ENCODE measurements at places on chromosomes 12 and 14.

- no peak for DNase-seq
These were observed 252.3 kb downstream of the NEDD1 start for GRCh38 chr12:97159377-97159776.

DNA sequence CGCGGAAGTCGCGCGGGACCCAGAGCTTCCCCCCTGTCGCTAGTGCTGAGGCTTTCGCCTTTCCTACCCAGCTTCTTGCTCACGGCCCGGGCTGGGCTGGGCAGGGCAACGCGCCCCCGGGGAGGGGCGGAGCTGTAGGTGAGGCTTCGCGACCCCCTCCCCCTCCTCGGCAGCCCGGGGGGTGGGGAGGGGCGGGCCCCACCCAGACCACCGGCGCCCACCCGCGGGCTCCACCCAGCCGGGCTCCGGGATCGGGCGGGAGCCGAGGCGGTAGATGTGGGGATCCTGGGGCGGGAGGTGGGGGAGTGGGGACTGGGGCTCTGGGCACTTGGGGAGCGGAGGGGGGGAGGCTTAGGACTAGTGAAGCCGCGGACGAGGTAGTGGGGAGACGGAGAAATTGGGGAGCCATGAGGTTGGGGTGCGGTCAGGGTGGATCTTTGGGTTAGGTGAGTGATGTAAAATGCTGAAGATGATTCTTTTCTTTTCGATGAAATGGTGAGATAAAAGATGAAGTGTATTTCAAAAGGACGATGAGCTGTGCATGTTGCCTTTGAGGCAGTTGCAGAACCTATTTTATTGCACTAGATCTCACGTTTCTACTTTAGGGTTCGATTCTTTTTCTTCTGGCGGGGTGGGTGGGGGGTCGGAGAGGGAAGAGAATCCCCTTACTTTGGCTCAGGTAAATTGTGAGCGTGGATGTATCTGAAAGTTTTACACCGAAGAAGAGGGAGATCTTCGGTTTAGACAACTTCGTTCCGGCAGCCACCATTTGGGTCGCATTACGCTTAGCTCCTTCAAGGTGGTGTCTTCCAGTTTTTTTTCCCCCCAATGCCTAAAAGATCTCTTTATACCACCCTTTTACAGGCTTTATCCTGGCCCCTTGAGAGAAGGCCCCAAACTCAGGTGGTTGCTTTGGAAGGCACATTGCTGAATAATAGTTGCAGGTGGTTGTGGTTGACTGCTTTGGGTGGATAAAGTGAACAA is 619 bp downstream of the ERC1 start:
- no peak for DNase-seq

GRCh38 chr14:77924141-77924948 is 124.4 kb downstream of the ADCK1 start:
- no peak for DNase-seq

- DNase-seq, result peak; percentile 84
These were observed at the start of gene NAA25 for GRCh38 chr12:112108202-112109079. TSS of gene NAA25 (minus strand) at chr12:112108783. CDS start at chr12:112108773, 10 bp downstream.

GRCh38 chr14:50937325-50937724 is 7.0 kb downstream of the PYGL start:
- DNase-seq, result no peak

- no peak for DNase-seq
These were observed 206.7 kb downstream of the AACS start for GRCh38 chr12:125271892-125272291.

- no peak for DNase-seq
These were observed 2.9 kb downstream of the FBXO34 start for GRCh38 chr14:55274146-55274545.

GRCh38 chr12:89621521-89621920 is 87.1 kb downstream of the ATP2B1 start:
- no peak for DNase-seq

- no peak for DNase-seq
These were observed 99.6 kb downstream of the ARF6 start for GRCh38 chr14:49992448-49992847.

DNA sequence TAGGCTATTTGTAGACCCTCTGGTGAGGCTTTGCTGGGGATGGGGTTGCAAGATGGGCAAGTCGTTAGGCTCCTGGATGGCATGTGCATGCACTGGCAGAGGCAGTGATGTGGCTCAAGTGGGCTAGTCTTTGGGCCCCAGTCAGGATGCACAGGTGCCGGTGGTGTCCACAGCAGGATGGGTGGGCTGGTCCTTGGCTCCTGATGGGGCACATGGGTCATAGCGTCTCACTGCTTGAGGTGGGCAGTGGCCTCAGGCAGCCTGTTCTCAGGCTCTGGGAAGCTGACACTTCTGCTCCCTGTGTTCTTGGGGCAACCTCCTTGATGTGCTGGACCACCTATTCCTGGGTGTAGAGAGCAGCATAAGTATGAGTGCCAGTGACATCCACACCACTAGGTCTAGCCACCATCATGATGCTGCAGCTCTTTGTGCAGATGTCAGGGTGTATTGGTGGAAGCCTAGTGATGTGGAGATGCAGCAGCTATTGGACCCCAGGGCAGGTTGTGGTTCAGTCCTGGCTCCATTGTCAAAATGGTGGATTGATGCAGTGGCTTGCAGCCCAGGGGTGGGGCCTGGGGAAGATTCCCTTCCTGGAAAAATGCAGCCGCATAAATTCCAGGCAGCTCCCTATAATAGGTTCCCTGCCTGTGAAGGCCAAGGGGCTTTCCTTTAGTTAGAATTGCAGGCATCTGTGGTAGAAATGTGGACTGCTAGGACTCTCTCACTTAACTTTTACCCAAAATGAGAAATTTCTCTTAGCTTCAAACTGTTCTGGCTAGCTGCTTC is 742.5 kb upstream of the MDGA2 start:
- DNase-seq, result no peak

GRCh38 chr12:51517800-51518199 is 73.2 kb upstream of the SCN8A start:
- no peak for DNase-seq

GRCh38 chr14:102154821-102155549 is 15.3 kb downstream of the WDR20 start:
- no peak for DNase-seq

- DNase-seq, result peak; percentile 83
These were observed 67.2 kb downstream of the KDM2B start for GRCh38 chr12:121513464-121514183.

DNA sequence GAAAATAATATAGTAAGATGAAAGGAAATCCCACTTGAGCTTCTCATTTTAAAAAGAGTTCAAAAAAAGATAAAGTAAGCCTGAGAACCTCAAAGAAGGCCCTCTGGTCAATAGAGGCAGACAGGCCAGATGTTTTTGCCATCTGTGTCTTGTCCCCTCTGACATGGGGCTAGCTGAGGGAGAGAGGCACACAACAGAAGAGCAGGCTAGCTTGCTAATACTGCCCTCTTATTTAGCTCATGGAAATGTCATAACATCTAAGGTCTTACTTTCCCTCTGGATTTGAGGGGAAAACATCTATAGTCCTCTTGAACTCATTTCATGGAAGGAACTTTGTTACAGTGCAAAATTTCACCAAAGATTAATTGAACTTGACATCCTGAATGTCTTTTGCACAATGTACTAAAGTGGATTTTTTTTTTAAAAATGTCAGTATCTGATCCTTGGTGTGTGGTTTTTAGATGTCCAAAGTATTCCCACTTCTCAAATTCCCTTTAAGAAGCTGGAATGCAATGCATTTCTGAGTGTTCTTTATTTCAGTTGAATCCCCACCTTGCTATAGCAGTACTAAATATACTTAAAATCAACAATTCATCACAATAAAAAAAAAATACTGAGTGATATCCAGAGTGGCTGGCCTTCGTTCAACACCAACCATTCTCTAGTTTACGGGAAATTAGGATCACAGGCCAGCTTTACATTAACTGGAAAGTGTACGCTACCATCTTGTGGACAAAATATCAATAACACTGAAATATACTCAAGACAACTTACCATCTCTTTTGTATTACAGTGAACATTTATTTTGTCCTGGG is 176.7 kb downstream of the PAH start:
- no peak for DNase-seq

DNA sequence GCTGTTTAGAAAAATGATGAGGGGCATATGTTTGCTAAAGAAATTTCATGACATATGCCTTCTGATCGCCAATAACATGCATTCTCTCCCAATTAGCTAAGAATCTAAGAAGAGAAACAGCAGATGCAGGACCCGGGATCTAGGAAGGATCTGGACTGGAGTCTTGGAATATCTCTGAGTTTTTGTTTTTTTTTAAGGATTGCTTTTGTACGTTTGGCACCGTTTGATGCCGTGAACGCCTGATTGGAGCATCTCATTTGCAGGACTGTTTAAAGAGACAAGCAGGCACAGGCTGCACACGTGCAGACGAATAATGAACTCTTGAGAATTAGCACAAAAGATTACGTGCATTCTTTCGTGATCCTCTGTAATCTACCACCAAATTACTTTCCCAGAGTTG is 13.6 kb downstream of the EML1 start:
- no peak for DNase-seq

DNA sequence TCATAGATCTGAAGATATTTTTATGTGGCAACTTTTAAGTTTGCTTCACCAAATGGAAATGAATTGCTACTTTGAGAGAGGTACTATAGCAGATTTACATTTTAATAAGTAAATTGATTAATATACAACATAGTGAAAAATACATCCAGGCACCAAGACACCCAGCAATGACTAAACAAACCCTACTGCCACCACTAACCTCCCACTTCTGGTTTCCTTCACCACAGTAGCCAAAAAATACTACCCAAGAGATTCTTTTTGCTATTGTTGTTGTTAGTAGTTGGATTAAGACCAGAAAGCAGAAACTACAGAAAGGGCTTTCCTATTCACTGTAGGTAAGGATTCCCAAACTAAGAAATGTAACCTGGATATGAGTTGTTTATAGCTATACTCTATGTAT is 54.1 kb downstream of the COCH start:
- no peak for DNase-seq

DNA sequence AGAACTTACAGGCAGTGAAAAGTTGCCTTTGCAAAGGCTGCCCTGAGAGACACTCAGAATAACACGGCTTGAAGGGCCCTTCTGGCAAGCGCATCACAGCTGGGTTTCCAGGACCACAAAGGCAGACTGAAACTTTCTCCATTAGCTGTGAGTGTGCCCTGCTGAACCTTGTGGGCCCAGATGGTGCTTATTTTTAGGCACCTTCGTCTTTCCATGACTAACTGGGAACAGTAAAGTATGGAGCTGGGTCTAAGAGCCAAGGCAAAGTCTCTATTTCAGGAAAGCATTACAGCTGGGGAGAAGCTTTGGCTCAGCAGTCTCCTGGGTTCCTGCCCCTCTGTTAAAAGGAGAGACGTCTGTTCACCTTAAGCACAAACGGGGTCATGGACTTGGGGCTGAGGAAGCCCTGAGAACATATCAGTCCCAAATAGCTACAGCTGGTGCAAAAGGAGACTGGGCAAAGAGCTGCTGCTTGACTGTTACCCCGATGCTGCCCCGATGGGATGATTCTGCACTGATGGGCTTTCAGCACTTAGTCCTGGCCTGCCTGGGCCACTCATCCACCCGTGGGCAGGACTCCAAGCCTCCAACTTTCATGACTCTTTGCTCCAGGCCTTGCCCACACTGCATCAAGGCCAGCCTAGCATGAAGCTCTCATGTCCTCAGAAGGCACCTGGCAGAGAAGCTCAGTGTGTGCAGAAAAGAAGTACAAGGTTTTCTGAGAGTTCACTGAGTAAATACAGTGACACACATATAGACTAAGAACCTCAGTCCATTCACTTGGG is 248.3 kb downstream of the PHLDA1 start:
- no peak for DNase-seq

GRCh38 chr14:68361231-68361630 is 431.6 kb downstream of the ZFP36L1 start:
- DNase-seq, result no peak

DNA sequence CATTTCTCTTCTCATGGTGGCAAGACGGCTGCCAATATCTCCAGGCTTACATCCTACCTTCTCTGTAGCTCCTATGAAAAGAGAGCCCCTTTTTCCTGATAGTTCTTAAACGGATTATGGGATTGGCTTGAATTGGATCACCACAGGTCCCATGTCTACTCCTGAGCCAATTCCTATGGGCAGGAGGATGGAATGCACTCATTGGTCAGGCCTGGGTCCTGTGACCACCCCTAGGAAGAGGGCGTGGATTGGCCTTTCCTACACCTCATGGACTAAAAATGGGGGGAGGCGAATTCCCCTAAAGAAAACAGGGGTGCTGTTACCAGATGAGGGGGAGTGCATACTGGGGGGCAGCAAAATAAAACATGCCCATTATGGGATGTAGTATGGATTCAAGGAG is 108.8 kb downstream of the PTPN11 start:
- DNase-seq, result no peak

GRCh38 chr12:13839365-13840336 is 141.8 kb downstream of the GRIN2B start:
- no peak for DNase-seq

DNA sequence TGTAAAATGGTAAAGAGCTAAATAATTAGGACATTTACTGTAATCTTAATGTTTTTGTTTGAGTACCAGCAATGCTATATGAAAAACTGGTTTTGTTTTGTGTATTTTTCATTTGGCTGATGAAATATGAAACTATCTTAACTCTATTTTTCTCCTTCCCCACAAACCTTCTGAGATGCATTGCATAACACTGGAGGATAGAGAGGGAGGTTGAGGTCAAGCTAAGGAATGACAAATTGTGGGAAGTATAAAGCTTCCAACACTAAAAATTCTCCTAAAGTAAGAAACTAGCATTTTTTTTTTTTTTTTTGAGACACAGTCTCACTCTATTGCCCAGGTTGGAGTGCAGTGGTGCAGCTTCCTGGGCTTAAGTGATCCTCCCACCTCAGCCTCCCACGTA is 31.5 kb upstream of the SRP54 start:
- no peak for DNase-seq

DNA sequence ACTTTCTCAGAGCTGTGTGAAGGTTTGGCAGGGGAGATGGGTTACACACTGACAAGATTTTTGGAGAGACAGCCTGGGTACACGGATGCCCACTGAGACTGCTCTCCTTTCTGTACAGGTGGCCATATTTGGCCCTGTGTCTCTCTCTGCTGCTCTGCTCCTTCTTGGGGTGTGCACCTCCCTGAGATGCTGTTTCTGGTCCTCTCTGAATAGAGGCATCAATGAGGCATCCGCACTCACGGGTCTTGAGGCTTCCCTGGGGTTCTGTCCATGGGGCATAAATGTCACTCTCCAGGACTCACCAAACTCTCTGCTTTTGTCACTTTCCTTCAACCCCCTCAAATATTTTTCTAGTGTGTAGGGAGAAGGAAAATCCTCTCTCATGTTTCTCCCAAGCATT is 77.5 kb downstream of the TTC8 start:
- no peak for DNase-seq

- no peak for DNase-seq
These were observed 1.9 kb downstream of the GPHN start for GRCh38 chr14:66509874-66510273.

GRCh38 chr14:94697773-94698556 is 71.9 kb downstream of the GSC start:
- DNase-seq, result no peak

DNA sequence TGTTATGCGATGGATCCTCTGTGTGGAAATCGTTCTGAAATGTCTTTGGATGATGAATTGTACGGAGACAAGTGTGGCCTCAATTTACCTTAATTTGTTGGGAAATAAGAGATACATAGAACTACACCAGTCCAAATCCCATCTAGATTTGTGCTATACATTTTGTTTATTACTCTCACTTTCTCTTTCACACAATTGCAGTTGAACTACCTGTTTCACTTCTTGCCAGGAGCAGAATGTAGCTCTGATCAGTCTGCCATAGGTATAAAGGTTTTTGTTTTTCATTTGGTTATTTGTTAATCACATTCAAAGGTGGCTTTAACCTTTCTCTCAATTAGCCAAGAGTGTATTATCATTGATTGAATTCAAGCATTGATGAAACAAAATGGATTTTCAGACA is 268.2 kb downstream of the SNAPC1 start:
- peak; percentile 21 for DNase-seq

Data from germinal center (tissue), 1 donor.